ENCODE measurements at places on chromosomes 4 and X. TPM values are rescaled to one million over a fixed set of nuclear protein-coding genes. Genes with fewer than 3 reads are reported as not detected.

The VCX3B gene
- total RNA-seq: not detected

The NLGN3 gene
- total RNA-seq: 0.38 TPM

The SPINK2 gene
- 1.6 TPM for total RNA-seq

The FAM47A gene
- not detected for total RNA-seq

The NOX1 gene
- total RNA-seq: not detected

The RTL3 gene
- 0.08 TPM for total RNA-seq

The COL25A1 gene
- total RNA-seq: 0.24 TPM

The ARR3 gene
- total RNA-seq: not detected

The TREX2 gene
- total RNA-seq: 0.19 TPM

The ACSL1 gene
- 495 TPM for total RNA-seq

The DDIT4L gene
- 0.46 TPM for total RNA-seq

The MAGEC2 gene
- not detected for total RNA-seq
